ENCODE measurements at places on chromosomes 3 and 15.

DNA sequence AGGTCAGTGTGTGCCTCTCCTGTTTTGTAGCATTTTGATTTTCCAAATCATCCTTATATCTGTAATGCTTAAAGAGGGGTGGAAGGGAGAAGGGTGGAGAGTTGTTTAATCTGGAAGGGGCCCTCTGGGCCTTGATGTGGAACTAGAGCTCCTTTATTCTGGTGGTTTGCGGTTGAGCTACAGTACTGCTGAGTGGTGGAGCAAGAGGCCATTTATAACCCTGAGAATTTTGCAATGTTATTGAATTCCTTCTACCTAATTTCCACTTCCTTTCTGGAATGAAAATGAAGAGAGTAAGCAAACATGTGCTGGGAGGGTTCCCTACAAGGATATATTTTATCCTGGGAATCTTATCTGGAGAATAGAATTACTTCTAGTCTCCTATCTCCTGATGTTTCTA, 35.3 kb upstream of the TUBGCP5 start:
- H3K27me3 ChIP-seq: no peaks in the 10 kb centered on the region
- no peaks in the 10 kb centered on the region for H3K36me3 ChIP-seq
- no peak overlapping the region for H3K27ac ChIP-seq
- no peak overlapping the region for H3K4me3 ChIP-seq

- H3K27me3 ChIP-seq: no peaks in the 10 kb centered on the region
- DNase-seq: no peak
- no peak overlapping the region for H3K4me3 ChIP-seq
- H3K27ac ChIP-seq: no peak overlapping the region
- H3K36me3 ChIP-seq: no peaks in the 10 kb centered on the region
- no peaks in the 10 kb centered on the region for H3K4me1 ChIP-seq
Observed at GRCh38 chr3:184040010-184040409, 8.5 kb downstream of the HTR3D start.

- H3K27ac ChIP-seq: no peak overlapping the region
- no peak for DNase-seq
- no peaks in the 10 kb centered on the region for H3K27me3 ChIP-seq
- no peaks in the 10 kb centered on the region for H3K36me3 ChIP-seq
- H3K4me3 ChIP-seq: no peak overlapping the region
Observed at GRCh38 chr3:113912552-113913236, 35.1 kb upstream of the ZDHHC23 start.

DNA sequence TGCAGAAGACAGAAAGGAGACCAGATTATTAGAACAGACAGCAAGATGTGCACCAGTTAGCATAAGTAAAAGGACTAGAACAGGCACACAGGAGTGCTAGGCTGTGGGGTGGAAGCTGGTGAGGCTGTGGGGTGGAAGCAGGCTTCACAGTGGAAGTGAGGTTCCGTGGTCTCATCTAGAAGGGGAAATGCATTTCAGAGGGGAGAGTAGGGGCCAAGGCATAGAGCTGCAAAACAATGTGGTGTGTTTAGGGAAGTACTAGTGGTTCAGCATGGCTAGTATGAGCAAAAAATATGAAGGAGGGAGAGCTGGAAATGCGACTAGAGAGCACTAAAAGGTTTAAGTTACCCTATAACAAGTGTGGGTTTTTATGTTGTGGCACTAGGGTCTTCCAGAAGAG, 6.5 kb downstream of the POPDC2 start:
- H3K4me3 ChIP-seq: no peak overlapping the region
- no peak overlapping the region for H3K27ac ChIP-seq
- no peaks in the 10 kb centered on the region for H3K36me3 ChIP-seq
- H3K4me1 ChIP-seq: no peaks in the 10 kb centered on the region

DNA sequence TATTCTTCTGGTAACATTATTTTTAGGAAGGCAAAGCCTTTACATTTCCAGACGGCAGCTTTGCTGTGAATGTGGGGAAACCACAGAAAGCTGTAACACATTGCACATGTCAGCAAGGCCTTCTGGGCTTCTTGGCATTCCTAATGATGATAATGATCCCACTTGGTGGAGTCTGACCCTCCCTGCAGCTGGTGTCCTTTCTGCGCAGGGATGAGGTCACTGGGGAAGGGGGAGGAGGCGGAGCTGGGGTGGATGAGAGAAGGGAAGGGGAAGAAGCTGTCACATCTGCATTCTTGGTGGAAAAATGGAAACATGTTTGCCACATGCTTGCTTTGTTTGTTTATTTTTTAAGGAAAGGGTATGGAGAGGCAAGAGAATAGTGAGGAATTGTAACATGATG, 68.6 kb downstream of the FILIP1L start:
- H3K36me3 ChIP-seq: no peaks in the 10 kb centered on the region
- H3K27ac ChIP-seq: peak overlapping the region; percentile 2
- peak; percentile 77 for DNase-seq
- H3K4me3 ChIP-seq: no peak overlapping the region

Data from tibial artery (tissue), 4 donors.